Stimulated activated memory B cell treated with anti-CD40 and anti-IgM and Interleukin-4, amounts not matched to agents 10 μg/mL and 1 μg/mL and 100 μg/mL, for 72 hours (primary cell): ENCODE measurements at places on chromosomes 1 and 21.

- no peak for ATAC-seq
Observed at GRCh38 chr21:32197896-32198295, 81.0 kb downstream of the MIS18A start.

- ATAC-seq = no peak
Observed at GRCh38 chr1:42731585-42731984, 8.5 kb downstream of the CLDN19 start.

GRCh38 chr21:44637018-44637850 lies at the start of gene KRTAP10-10:
Gene KRTAP10-10 (plus strand): TSS chr21:44637356. CDS start chr21:44637418, 62 bp downstream.
- no peak for ATAC-seq

GRCh38 chr1:202589190-202589930 lies 120.9 kb downstream of the SYT2 start:
- peak; percentile 54 for ATAC-seq

- peak; percentile 69 for ATAC-seq
Observed at GRCh38 chr1:160376525-160377131, 9.8 kb downstream of the NHLH1 start.

DNA sequence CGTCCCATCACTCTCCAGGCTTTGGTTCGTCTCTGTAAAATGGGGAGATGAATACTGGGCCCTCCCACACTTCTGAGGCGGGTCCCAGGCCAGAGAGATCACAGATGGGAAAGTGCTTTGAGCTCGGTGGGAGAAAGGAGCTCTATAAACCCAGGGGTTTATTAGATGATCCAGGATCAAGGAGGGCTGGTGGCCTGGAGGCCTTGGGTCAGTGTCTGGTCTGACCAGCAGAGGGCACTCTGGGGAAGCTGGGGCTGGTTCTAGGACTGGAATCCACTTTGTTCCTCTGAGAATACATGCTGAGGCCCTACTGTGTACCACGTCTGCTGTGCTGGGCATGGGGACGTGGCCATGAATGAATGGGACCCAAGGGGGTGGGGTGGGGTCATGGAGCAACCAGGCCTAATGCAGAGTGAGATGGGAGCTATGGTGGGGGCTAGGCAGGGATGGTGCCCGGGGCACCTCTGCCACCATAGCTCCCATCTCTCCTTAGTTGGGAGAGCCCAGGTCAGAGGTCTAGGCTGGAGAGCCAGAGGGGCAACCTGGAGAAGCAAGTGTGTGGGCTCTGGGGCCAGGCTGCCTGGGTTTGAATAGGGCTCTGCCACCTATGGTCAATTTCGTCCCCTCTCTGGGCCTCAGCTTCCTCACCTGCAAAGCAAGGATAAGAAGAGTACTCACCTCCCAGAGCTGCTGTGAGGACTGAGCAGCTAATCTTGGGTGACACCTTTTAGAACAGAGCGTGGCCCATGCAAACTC lies 9.0 kb upstream of the FAM131C start:
- ATAC-seq = no peak

GRCh38 chr1:151711951-151712350 lies 4.7 kb downstream of the CELF3 start:
- no peak for ATAC-seq

DNA sequence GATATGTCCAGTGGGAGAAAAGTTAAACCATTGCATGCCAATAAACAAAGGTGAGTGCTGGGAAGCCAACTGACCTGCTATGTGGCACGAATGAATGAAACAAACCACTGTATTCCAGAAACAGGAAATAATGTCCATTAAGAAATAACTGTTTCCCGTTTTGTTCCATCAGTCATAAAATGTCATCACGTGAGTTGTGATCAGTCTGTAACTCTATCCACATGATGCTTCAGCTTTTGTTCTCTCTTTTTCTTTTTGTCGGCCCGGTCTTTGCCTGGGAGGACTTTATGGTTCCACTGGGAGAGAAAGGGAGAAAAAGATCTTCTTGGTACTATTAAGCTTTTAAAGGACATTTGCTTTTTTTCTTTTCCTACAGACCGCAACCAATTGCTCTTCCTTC lies 179.9 kb downstream of the TGFB2 start:
- ATAC-seq = no peak

DNA sequence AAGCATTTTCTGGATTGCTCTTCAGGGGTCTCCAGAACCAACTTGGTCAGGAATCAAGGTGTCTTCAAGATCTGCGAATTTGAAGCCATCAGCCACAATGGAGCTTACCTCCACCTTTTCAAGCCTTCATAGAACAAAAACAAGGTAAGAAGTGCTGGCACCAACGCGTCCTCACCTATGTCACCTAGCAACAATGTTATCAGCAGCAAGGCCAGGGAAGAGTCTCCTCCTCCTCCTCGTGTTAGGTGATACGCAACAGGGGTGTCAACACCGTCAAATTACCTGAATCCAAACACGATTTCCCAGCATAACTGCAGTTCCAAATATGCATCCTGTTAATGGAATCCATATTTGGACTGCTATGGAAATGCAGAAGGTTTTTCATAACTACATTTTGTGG lies 4.1 kb upstream of the TIAM1 start:
- ATAC-seq = no peak

DNA sequence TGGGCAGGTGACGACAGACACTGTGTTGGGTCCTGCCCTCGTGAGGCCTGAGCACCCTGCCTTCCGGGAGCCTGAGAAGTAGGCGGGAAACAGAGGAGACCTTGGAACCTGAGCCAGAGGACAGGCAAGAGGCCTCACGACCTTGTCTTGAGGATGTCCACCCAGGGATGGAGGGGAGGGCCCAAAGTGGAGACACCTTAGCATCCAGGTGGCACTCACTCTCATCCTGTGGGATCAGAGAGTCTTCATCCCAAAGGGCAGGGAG lies 347.2 kb downstream of the NPHP4 start:
- ATAC-seq = no peak

DNA sequence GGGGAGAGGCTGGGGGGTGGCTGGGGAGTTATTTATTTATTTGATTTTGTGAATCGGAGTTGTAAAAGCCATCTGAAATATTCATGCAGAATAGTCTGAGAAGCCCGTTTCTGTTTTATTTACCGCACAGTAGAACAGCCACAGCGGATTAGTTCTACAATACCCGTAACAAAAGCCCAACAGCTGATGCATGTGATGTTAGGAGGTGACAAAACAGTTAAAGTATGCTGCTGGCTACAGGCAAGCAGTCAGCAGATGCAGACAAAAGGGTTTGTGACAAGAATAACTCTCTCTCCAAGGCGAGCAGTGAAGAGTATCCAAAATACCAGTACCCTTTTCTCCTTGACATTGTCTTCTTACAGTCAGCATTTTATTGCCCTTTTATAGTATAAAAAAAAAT lies 42.0 kb downstream of the PROX1 start:
- ATAC-seq = no peak

DNA sequence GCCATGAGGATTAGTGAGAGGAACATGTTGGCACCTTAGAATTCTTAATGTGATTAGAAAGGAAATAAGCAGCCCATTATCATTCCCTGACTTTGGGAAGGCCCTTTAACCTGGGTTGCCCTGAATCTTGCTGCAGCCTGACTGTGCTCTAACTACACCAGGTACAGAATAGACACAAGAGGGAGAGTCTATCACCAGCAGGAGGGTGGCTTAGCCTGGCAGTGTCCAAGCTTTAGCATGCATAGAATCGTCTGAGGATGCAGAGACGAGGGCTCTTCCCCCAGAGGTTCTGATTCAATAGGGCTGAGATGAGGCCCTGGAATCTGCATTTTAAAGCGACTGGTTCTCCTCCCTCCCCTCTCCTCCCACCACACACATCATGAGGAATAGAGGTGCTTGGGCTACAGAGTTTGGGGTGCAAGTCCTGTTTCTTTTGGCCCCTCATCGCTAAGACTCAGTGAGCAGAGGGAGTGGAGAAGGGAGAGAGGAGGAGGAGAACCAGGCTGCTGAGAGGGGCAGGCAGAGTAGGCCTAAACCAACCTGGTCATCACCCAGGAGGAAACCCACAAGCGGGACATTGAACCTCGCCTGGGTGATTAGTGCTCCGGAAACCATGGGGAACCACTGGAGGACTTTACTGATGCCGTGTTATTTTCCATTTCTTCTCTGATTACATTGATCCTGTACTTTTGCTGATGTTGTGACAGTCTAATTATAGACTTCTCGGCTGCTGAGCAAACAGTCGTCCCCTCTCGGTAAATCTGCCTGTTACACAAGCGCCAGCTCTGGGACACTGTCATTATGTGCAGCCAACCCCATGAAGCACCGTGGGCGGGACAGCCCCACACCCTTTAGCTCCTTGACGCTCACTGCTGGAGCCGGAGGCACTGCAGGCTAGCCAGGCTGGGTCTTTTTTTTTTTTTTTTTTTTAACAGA lies 6.3 kb upstream of the TENT5C start:
- ATAC-seq = no peak

DNA sequence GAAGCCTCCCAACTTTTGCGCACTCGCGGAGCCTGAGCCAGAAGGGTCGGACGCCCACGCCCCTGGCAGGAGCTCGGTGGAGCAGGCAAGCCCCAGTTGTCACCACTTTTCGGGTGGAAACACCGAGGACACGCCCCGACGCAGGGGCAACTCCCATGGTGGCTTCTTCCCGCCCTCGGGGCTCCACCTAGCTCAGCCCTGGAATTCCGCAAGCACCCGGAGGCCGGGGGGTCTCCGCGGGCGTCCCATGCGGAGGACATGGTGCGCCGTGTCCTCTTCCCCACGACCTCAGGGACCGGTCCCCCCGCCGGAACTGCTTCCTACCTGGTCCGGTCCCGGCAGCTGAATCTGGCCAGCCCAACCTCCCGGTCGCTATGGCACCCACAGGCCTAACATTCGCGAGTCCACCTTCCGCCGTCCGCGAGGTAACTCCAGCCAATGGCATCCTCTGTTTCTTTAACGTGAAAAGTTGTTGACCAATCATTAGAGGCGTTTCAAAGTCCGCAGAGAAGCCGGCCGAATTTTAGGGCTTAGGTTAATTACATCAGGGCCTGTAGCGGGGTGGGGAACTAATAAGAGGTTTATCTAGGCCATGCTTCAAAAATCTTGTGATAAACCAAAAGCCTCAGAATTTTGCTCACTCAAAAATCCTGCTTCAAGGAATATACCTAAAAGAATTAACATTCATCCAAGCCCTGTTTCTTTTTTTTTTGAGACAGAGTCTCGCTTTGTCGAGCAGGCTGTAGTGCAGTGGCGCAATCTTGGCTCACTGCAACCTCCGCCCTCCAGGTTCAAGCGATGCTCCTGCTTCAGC lies at the start of gene STPG1:
TSS of gene STPG1 (minus strand) at position 433 of the 814 bp plus-strand sequence. CDS start 12,394 bp downstream, outside the sequence.
- ATAC-seq = peak; percentile 75

DNA sequence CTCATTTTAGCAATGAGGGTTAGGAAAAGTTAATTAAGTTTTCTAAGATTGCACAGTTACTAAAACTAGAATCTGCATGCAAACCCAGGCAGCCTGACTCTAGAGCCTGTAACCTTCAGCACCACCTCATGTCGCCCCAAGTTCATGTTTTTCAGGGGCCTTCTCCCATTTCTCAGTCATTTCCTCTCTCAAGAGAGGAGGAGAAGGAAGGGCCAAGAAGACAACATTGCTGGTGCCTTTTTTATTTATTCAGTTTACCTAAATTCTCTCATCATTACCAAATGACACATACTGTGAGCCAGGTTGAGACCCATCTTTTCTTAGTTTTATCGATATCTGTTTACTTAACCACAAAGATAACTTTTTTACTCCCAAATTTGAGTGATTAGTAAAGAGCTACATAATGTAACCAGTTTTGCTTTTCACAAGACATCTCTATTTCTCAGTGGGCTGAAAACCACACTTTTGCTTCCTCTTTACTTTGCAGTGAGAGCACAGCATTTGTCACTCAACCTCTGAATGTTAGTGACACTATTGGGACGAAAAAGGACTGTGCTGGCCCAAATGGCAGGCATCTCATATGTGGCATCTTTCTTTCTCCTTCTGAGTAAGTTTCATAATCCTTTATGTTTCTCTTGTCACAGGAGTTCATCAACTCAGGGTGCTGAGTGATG lies at the start of gene CD101:
TSS of gene CD101 (plus strand) at position 507 of the 674 bp plus-strand sequence. CDS start at position 565, 58 bp downstream.
- ATAC-seq = peak; percentile 96

DNA sequence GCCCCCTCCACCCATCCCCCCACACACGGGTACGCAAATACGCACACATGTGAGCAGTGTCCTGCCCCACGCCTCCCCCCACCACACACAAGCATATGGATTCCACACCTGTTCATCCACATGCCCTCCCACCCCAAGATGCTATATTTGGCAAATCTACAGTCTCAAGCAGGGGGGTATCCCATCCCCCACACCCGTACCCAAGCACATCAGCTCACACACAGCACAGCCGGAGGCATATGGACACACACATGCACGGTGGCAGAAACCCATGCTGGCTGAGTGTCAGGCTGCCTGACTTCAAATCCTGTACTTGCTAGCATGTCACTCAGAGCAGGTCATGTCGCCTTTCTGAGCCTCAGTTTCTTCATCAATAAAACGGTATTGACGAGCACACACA lies 10.6 kb downstream of the COL16A1 start:
- ATAC-seq = no peak

- ATAC-seq = no peak
Observed at GRCh38 chr1:88001460-88001859, 672.8 kb downstream of the LMO4 start.

- peak; percentile 95 for ATAC-seq
Observed at GRCh38 chr21:42474043-42474831, 21.8 kb downstream of the RSPH1 start.

GRCh38 chr1:230836793-230837192 lies 31.5 kb downstream of the C1orf198 start:
- ATAC-seq = no peak
